ENCODE measurements at places on chromosomes 7 and 10.

DNA sequence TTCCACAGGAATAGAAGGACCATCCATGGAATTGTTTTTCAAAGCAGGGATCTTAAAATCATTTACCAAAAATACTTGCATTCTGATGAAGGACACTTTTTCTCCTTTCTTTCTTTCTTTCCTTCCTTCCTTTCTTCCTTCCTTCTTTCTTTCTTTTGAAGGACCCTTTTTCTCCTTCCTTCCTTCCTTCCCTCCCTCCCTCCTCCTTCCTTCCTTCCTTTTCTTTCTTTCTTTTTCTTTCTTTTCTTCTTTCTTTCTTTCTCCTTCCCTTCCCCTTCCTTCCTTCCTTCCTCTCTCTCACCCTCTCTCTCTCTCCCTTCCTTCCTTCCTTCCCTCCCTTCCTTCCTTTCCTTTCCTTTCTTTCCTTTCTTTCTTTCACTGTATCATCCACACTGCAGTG lies 74.8 kb downstream of the PRKCQ start:
- no peak for DNase-seq

DNA sequence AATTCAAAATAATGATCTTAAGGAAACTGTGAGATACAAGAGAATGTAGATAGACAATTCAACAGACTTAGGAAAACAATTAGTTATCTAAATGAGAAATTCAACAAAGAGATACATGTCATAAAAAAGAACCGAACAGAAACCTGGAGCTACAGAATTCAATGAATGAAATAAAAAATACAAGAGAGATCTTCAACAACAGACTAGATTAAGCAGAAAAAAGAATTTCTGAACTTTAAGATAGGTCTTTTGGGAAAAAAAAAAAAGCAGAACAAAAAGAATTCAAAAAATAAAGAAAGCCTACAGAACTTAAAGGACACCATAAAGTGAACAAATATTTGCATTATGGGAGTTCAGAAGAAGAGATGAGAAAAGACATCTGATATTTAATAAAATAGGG lies 129.1 kb upstream of the FOXK1 start:
- no peak for DNase-seq

DNA sequence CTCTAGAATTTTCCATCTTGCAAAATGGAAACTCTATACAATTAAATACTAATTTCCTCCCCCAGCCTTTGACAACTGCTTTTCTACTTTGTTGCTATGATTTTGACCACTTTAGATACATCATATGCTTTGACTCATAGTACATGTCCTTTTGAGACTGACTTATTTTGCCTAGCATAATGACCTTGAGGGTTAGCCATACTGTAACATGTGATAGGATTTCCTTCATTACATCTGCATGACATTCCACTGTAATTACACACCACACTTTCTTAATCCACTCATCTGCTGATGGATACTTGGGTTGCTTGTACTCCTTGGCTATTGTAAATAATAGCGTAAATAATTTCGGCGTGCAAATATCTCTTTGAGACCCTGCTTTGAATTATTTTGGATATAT lies 127.7 kb downstream of the JAZF1 start:
- no peak for DNase-seq

DNA sequence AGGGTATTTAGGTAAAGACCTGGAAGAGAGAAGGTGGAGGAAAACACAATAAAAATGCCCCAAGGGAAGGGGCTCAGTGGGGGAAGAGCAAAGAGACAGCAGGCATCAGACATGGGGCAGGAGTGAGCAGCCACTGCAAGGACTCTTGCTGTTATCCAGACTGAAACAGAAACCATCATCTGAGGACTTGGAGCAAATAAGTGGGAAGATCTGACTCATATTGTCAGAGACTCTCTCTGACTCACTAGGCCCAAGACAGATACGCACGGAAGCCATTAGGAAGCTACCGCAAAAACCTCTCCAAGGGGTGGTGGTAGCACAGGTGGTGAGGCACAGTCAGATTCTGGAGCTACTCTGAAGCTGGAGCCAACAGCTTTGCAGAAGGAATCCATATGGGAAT lies 110.7 kb downstream of the RNF32 start:
- no peak for DNase-seq

GRCh38 chr7:44188480-44189225 lies 586 bp downstream of the GCK start:
- no peak for DNase-seq

GRCh38 chr10:79299397-79300241 lies 47.6 kb upstream of the PPIF start:
- DNase-seq: no peak

- no peak for DNase-seq
Observed at GRCh38 chr10:132742167-132742836, 43.6 kb downstream of the NKX6-2 start.

DNA sequence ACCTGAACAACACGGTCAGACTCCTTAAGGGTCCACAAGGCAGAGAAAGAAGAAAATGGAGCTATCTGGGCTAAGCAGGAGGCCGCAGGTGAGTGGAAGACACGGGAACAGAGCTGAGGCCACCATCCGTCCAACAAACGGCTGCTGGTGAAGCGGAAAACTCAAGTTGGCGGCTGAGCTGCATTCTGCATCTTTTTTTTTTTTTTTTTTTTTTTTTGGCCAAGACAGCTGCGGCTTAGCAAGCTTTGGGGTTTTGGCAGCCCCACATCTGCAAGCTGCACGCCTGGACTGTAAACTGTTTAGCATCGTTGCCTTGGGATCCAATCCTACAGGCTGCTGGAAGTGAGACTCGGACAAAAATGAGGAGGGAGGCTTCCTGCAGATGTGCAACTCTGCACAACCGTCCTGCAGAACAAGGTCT lies 37.4 kb downstream of the RGS10 start:
- DNase-seq: no peak

DNA sequence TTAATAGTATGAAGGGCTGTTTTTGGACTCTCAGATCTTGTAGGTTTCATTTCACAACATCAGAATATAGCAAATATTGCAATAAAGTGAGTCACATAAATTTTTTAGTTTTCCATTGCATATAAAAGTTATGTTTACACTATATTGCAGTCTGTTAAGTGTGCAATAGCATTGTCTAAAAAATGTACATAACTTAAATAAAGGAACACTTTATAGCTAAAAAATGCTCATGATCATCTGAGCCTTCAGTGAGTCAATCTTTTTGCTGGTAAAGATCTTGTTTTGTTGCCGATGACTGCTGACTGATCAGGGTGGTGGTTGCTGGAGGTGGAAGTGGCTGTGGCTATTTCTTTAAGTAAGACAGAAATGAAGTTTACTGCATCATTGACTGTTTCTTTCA lies 42.0 kb downstream of the ABCA13 start:
- no peak for DNase-seq

GRCh38 chr10:73900064-73900463 lies 10.9 kb upstream of the PLAU start:
- no peak for DNase-seq

DNA sequence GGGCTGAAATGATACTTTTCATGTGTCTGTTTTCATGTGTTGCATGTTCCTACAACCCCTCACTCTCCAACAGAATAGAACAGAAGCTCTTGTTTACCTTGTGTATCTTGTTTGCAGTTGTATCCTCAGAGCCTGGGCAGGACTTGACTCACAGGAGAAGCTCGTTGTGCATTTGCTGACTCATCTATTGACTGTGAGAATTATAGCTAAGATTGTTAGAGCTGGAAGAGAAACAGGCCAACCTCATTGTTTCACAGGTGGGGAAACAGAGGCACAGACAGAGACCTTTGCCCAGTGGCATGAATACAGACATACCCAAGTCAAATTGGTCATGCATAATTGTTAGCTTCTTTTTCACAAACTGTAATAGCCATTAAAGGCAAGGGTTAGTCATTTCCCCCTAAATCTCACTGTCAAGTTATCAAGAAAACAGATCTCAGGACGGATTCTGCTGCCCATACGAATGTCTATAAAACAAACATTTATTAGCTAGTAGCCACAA lies 4.6 kb upstream of the TSPAN15 start:
- no peak for DNase-seq

DNA sequence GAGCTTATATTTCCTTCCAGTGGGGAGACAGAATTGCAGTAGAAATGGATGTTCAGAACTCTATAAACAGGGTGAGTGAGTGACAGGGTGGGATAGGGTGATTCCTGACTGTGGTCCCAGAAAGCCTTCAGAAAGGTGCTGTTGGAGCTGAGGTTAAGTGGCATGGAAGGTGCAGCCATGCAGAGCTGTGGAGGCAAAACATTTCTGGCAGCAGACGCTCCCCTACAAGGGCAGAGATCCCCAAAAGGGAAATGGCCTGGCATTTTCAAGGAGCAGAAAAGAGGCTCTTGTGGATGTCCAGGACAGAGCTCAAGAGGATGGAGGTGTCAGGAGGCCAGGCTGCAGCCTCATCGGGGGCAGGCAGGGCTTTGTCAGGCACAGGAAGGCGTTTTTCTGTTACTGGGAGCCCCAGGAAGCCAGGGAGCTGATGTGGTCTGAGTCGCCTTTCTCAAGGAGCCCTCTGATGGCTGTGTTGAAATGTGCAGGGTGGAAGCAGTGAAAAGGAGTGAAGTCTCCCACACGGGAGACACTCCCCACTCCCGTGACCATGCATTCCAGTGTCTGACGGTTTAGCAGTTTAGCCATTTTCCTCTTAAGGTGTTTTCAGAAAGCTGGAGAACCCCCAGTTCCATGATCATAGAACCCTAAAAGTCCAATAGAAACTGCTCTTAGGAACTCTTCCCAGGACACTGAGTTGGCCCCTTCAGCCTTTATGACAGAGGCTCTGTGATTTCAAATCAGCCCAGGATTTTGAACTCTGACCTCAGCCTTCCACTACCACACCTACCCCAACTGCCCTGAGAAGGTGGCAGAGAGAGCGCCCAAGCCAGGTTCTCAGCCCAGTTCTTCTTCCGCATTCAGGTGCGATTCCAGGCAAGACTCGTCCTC lies 96.2 kb downstream of the C10orf105 start:
- no peak for DNase-seq

DNA sequence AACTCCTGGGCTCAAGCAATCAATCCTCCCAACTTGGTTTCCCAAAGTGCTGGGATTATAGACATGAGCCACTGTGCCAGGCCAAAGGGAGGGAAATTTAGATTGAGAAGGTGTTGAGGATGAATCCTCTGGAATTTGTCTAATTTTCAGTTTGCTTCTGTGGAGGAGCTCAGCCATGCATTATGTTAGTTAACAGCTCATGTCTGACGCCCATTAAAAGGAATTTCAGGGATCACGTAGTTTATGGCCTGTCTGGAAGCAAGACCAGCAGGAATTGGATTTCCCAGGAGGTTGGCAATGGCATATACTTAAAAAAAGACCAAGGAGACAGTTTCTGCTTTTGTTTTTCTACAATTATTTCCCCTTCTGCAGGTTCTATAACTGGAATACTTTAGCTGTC lies 165.7 kb downstream of the OTUD1 start:
- no peak for DNase-seq

DNA sequence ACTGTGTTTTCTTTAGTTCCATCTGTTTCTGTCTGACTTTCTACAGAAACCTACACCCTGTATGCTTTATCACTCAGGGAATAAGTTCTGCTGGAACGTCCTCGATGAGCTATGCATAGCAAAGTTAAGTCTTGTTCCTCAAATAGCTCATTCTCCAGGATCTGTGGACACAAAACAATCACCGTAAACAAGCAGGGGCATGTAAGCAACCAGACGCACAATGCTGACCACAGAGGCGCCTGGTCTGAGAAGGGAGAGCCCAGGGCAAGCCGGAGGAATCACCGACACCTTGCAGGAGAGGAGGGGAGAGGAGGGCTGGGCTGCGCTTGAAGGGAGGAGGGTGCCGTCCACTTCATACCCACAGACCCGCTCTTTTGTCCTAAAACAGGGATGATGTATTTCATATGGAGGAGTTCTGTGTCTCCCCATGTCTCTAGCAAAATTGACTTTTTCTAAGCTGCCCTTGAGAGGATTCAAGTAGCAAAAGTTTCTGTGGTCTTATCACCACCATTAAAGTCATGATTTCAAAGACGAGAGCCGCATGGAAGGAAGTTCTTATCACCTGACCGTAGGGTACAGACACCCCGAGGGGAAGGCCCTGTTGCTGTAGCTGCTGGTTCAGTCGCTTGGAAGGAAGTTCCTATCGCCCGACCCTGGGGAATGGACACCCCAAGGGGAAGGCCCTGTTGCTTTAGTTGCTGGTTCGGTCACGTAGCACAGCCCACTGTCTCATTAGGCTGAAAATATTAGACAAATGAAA lies 14.3 kb downstream of the CALML3 start:
- no peak for DNase-seq

DNA sequence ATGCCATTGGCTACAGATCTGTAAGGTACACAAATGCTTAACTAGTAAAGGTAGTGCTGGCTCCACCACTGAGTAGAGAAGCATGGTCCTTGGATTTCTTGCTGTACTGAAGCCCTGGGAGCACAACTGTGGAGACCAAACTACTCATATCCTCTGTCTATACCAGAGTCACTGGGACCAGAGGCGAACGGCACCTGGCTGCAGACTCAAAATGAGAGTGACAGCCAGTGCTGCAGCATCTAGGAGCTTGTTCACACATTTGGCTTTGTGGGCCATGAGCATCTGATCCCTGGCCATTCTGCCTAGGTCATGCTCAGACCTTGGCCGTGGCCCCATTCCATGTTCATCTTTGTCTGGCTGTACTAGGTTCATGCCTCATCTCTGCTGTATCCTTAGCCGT lies 31.9 kb downstream of the LRRC18 start:
- no peak for DNase-seq

- no peak for DNase-seq
Observed at GRCh38 chr7:18637516-18637915, 142.0 kb downstream of the HDAC9 start.

DNA sequence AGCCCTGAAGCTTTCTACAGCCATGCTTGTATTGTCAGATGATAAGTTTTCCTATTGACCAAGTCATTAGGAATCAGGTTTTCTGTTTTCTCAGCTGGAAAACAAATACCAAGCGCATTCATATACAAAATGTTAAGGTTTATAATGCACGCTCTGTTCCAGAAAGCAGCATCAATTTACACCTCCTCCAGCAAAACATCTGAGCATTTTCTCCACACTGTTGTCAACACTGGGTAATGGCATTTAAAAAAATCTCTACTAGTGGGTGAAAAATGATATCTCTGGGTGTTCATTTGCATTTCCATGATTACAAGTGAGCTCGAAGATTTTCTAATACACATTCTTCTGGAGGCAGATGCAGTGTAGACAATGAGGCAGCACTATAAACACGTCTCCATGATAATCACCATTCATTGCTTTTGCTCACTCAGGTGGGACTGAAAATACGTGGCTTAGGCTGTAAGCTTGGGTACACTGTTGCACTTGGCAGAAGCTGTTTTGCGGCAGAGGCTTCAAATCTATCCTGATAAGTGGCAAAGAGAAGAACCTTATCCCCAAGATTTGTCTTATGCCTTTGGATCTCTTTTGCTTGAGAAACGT lies 114.8 kb upstream of the PLPP4 start:
- no peak for DNase-seq

- DNase-seq: no peak
Observed at GRCh38 chr10:131226446-131227162, 84.9 kb downstream of the TCERG1L start.
